Activated T-cell treated with anti-CD3 and anti-CD28 coated beads, Interleukin-2, amount 50 U/mL, for 4 hours (primary cell): ENCODE measurements at places on chromosomes 1 and 21. TPM values are rescaled to one million over a fixed set of nuclear protein-coding genes. Genes with fewer than 3 reads are reported as not detected.
A peak's percentile ranks its signal among the peaks of the same experiment; 100 is the strongest.

The ESRRG gene
- not detected for total RNA-seq

The GJA5 gene
- total RNA-seq, result not detected

The INTS11 gene
- total RNA-seq, result 164 TPM

The SLC9C2 gene
- not detected for total RNA-seq

The DEPDC1 gene
- total RNA-seq, result 0.45 TPM

- DNase-seq, result no peak
These were observed 1135.2 kb downstream of the AMY1C start for GRCh38 chr1:104884939-104885338.

- DNase-seq, result no peak
These were observed 268.2 kb upstream of the NR5A2 start for GRCh38 chr1:199759268-199759730.

DNA sequence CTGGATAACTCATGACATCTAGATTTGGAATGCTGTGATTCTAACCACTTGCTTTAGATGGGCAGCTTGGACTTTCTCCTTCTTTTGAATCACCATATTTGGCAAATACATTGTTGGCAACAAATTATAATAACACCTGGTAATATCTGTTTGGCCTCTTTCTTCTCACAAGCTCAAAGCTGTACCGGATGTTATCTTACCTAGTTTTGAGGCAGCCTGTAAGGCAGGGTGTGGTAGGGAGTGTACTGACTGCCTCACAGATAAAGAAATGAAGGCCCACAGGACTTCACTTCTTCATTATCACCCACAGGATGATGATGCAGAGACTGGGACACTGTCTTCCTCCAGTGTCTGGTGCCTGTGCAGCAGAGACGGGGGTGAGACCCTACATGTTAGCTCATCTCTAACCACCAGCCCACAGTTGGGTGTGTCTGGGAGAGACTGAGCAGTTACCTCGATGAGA, 28.5 kb downstream of the TUFT1 start:
- DNase-seq, result peak; percentile 10

- no peak for DNase-seq
These were observed 15.6 kb downstream of the UTP11 start for GRCh38 chr1:38028105-38028591.

- DNase-seq, result no peak
These were observed 45.9 kb upstream of the PUM1 start for GRCh38 chr1:31111290-31111951.

DNA sequence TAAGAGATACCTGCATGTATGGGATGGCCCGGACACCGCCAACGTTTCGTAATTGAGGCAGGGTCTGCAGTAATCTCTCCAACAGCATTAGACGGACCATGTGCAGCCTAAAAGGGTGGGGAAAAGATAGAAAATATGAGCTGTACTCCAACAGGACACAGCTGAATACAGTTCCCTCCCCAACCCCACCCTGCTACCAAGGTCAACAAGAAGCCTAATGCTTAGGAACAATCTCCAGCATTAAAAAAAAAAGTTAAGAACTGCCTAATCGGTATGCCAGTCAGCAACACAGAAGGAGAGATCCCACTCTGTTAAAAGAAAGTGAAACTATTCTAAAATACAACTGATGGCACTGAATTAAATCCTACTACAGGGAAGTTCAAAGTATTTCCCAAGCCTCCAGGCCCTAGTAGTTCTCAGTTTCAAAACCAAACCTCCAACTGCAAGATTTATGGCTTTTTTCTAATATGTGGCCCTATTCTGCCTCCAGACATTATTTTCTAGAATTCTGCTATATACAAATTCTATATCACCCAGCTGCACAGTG, 81.0 kb downstream of the UBR4 start:
- no peak for DNase-seq

DNA sequence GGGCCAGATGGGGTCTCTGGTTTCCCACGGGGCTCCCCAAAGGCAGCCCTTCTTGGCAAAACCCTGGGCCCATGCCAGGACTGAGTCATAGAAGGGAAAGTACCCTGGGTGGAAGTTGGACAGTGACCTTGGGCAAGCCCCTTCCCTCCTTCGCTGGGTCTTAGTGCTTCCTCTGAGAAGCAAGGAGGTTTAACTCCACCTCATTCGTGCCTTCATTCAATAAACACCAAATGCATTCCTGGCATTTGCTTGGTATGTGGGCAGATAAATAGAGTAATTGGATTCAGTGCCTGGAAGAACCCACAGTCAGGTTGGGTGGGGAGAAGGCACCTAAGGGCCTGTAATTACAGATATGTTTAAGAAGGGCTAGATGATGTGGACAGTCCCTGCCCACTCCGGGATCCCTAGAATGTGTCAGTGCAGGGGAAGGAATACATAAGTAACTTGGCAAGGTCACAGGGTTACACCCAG, 36.3 kb upstream of the CITED4 start:
- DNase-seq, result no peak

- DNase-seq, result no peak
These were observed 1038.9 kb downstream of the BRINP3 start for GRCh38 chr1:189438808-189439207.

- DNase-seq, result no peak
These were observed 8.7 kb downstream of the BATF3 start for GRCh38 chr1:212690816-212691403.
